ENCODE measurements at places on chromosomes 1 and 21.
A peak's percentile ranks its signal among the peaks of the same experiment; 100 is the strongest.

DNA sequence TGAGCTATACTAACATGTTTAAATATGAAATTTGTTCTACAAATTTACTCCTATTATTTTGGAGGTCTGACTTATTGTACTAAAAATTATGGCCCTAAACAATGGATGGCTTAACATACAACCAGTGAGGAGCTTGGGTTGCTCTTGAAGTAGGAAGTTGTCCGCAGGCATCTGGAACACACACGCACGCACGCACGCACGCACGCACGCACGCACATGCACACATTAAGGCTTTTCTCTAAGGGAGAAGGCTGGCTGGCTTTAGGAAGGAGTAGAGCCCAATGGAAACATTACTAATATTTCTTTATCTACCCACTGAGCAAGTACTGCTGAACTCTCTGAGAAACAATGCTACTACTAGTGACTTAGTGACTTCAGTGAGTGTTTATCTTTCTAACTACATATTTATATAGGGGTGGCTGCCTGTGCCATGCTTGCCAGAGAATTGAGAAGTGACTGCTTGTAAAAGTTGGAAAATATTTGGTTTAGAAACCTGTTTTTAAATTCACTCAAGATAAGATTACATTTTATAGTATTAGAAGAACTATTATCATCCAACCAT is 16.2 kb upstream of the ARHGAP29 start:
- DNase-seq, result no peak

- peak; percentile 74 for DNase-seq
These were observed 21.6 kb downstream of the TCEA3 start for GRCh38 chr1:23403038-23403336.

GRCh38 chr1:33502726-33503125 is 30.3 kb downstream of the ZSCAN20 start:
- DNase-seq, result peak; percentile 40

DNA sequence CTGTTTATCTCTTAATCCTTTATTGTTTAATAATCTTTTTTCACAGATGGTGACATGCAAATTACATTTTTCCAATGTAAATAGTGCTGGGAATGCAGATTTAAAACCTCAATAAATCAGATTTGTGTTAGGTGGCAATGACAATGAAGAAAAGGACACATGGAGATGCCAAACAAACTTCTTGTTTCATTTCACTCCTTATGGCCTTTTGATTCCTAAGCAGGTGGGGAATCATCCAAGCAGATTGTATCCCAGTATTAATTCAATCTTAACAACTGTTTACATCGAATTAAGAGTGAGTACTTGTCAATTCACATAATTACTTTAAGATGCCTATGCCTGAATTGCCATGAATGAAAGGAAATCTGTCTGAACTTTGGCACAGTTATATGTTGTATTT is 98.9 kb upstream of the RGS18 start:
- DNase-seq, result no peak

- no peak for DNase-seq
These were observed 60.0 kb upstream of the EPS8L3 start for GRCh38 chr1:109823543-109824348.

GRCh38 chr1:232127190-232127589 is 500.6 kb downstream of the DISC1 start:
- DNase-seq, result peak; percentile 86

GRCh38 chr1:98172578-98172977 is 251.7 kb upstream of the DPYD start:
- no peak for DNase-seq

Data from fibroblast of skin of abdomen (primary cell).